NCI-H1694 (cell line): ENCODE measurements at places on chromosomes 3 and 15.

- no peak for DNase-seq
These were observed 175.3 kb downstream of the ABHD5 start for GRCh38 chr3:43865887-43866528.

- no peak for DNase-seq
These were observed 61.7 kb upstream of the KCNMB2 start for GRCh38 chr3:178474526-178474925.

DNA sequence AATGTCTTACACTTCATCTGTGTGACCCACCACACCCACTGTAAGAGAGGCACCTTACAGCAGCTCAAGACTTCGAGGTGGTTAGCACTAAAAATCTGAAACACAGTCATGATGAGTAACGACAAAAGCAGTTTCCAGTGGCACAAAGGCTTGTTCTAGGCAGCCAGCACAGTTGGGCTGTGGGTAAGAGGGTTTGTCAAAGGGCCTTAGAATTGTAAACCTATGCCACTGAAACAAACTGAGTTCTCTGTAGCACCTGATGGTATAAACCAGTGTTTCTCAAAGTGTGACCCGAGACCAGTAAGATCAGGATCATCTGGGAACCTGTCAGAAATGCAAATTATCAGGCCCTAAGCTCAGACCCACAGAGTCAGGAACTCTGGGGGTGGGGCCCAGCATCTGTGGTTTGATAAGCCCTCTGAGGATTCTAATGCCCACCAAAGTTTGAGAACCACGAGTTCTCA lies 36.5 kb downstream of the DAPK2 start:
- DNase-seq, result no peak

- DNase-seq, result no peak
These were observed 20.6 kb upstream of the RBM5 start for GRCh38 chr3:50068134-50068533.

- no peak for DNase-seq
These were observed 269.3 kb downstream of the SLC9A9 start for GRCh38 chr3:143578810-143579435.

GRCh38 chr3:127420829-127421228 lies 133.0 kb upstream of the PRR20G start:
- DNase-seq, result no peak

DNA sequence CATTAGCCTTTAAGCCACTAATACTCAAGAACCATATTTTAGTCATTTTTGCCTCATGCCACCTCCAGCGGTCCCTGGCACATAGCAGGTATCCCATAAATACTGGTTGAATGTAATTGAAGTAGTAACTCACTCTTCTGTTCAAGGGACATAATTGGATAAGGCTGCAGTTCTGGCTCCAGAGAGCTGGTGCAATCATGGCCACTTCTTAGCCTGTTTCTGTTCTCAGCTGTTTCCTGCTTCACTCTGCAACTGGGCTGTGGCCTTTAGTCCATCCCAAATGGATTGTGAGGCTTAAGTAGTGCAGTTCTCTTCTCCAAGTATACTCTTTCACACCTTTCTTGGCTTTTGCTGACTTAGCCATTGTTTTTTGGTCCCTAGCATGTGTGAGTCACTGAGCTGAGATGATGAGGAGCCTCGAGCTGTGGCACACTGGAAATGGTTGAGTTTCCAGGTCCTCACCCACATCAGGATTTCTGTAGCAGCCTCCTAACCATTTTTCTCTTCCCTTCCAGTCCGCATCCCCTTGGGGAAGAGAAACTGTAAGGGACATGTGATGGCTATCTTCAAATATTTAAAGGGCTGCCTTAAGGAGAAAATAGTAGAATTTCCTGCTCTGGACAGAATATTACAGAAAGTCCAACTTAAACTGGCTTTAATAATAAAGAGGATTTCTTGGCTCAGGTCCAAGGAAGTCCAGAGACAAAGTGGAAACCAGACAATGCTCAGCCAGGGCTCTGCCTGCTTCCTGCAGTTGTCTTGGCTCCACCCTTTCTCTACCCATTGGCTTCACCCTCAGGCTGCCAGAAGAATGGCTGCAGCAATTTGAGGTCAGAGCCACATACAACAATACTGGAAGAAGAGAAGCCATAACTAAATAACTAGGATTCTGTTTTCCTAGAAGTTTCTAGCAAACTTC lies 305.4 kb upstream of the ROPN1 start:
- no peak for DNase-seq

DNA sequence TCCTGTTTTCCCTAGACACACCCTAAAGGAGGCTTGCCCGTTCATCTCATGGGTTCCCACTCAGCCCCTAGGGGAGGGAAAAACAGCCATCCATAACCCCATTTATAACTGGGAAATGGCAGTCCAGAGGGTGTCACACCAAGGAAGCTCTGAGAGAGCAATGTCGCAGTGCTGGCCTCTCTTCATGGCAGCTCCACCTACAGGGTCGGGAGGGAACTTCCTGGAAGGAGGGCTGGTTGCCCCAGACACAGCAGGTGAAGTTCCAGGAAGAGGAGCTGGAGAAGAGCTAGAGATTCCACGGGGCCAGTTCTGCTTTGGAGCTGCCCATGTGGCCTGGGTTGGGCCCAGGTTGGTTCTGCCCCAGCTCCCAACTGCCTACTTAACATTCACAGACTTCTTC lies 22.3 kb upstream of the LINGO1 start:
- peak; percentile 40 for DNase-seq
